Effector memory CD4-positive, alpha-beta T cell (primary cell): ENCODE measurements at places on chromosomes 2 and 18.

- no peak for DNase-seq
Measured at GRCh38 chr18:2070631-2071030, 500.7 kb downstream of the METTL4 start.

DNA sequence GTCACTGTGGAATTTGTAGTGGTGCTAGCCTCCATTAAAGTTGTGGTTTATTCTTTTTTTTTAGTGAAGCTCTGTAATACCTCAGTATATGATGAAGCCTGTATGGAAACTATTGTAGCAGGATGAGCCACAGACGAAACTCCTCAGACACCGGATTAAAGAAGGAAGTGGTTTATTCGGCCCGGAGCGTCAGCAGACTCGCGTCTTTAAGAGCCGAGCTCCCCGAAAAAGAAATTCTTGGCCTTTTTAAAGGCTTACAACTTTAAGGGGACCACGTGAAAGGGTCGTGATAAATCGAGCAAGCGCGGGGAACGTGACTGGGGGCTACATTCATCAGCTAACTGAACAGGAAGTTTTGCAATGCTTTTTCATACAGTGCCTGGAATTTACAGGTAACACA, 8.1 kb upstream of the CCL20 start:
- peak; percentile 40 for DNase-seq

DNA sequence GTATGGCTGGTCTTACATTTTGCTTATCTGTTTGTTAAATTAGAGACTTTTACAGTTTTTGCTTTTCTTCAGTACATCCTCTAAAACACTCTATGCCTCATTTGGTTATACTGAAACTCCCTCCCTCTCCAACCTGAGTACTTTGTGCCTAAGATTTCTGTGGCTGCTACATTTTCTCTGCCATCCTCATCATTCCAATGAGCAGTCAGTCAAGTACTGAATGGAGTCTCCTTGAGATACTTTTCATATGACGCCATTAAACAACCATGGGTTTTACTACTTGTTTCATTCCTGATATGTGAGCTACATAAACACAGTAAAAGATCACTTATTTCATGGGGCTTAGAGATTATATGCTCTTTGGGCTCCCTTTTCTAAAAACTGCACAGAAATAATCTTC, 196.7 kb upstream of the EPC2 start:
- no peak for DNase-seq

DNA sequence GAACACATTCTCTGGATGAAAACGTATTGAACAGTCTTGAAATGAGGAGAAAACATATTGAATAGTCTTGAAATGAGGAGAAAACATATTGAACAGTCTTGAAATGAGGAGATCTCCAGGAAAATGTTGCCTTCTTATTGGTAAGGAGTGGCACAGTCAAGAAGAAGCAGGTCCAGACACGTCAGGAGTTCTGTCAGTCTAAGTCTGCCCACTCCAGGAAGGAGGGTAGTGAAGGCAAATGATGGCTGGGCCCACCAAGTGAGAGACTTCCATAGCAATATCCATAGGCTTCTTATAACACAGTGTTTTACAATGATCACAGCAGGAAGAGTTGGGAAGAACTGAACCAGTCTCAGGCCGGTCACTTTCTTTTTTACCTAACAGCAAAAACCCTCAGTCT, 316.2 kb downstream of the ETAA1 start:
- no peak for DNase-seq

DNA sequence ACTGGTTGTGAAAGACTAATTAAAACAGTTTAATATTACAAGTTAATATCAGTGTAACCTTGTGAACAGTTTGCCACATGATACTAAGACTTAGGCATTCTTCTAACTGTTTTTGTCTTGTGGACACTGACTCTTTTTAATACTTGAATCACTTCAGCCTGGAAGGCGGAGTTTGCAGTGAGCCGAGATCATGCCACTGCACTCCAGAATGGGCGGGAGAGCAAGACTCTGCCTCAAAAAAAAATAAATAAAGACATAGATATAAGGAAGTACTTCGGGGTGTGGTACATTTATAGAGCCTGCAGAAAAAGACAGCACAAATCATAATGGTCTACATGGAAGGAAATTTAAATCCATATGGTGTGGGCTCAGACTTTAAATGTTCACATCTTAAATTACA, 300.4 kb upstream of the NETO1 start:
- DNase-seq: no peak

GRCh38 chr2:119442226-119442619, 10.6 kb downstream of the TMEM37 start:
- no peak for DNase-seq

- no peak for DNase-seq
Measured at GRCh38 chr2:241261628-241262027, 53.8 kb downstream of the HDLBP start.

DNA sequence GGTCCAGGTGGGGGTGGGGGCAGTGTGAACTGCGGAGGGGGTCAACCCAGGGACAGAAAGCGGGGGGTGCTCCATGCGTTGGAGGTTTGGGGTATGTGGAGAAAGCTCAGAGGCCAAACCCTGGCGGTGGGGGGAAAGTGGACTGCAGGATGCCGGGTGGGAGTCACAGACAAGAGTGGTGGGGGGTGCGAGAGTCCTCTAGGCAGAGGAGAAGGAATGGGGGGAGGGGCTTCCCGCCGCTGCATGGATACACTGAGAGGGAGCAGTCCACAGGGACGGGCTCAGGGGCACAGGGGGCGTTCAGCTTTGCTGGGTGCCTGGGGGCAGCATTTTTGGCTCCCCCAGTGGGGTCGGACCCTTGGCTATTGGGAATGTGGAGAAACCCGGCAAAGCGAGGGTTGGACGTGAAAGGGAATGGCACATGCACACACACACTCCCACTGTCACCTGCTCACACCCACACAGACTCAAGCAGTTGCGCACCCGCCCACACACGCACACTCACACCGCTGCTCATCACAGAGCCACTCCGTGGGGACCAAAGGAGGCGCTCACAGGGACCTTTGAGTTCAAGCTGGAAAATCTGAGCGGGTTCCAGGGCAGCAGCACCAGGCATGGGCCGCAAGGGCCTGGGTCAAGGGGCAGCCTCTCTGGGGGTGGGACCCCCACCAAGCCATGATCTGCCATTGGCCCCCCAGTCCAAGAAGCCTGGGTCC, 7.7 kb downstream of the GBX2 start:
- no peak for DNase-seq

- no peak for DNase-seq
Measured at GRCh38 chr2:9602412-9602811, 28.4 kb downstream of the YWHAQ start.

- no peak for DNase-seq
Measured at GRCh38 chr2:240873805-240874714, 5.4 kb downstream of the AGXT start.

DNA sequence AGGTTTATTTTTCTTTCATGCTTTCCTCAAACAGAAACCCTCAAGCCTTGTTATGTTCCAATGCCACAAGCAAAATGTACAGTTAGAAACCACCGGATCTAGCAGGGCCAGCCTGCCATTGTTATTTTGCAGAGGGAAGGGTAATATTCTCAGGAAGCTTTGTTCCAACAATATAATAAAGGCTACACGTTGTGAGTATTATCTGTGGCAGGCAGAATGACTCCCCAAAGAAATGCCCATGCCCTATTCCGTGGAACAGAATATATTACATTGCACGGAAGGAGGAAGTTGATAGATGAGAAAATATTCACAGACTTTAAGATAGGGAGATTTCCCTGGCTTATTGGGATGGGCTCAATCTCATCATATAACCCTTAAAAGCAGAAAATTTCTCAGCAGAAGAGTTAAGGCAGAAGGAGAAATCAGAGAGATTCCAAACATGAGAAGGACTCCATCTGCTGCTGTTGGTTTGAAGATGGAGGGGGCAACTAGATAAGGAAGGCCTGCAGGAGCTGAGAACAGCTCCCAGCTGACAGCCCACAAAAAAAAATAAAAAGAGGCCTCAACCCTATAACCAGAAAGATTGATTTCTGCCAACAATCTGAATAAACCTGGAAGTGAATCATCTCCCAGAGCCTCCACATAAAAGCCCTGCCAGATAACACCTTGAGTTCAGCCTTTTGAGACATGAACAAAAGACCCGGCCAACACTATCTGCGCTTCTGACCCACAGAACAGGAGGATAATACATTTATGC, 466.6 kb downstream of the LPIN1 start:
- no peak for DNase-seq

DNA sequence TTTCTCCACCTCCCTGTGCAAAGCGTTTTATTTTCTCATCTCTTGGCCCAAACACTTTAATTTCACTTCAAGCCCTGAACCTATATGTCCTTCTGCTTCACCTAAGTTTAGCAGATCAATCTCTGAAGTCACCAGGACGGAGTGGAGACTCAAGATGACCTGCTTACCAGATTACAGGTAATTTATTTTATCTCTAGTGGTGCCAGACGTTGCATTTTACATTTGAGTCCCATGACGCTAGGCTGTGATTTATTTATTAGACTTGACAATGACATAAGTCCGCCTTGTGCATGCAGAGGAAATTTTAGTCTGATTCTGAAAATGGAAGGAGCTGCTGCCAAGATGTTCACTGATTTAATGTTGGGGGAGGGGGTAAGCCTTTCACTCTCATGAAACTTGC, 73.9 kb downstream of the MRO start:
- DNase-seq: no peak

DNA sequence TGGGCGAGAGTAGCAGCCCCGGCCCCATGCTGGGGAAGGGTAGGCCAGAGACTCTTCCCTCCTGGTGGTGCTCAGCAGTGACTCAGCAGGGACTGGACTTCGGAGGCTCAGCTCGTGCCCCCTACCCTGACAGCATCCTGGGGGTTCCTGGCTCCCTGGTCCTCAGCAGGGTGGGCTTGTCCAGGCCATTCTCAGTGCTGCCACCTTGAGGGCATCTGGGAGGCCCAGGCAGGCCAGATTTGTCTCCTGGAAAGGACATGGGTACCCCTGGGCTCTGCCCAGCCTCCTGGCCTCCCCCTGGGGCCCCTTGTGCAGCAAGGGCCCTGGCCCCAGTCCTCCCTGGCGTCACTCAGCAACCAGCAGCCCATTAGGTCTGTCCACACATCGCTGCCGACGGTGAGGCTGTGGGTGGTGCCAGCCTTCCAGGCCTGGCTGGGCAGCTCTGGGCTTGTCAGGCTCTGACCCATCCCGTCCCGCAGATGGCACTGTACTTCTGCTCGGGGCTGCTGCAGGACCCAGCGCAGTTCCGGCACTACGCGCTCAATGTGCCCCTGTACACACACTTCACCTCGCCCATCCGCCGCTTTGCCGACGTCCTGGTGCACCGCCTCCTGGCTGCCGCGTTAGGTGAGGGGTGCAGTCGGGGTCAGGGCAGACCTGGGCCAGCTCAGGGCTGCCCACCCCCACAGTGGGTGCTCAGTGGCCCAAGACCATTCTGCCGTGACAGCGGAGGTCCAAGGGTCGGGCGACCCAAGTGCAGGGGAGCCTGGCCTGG, 45.0 kb upstream of the ALPP start:
- no peak for DNase-seq

- DNase-seq: no peak
Measured at GRCh38 chr2:23441414-23441813, 56.4 kb downstream of the KLHL29 start.

DNA sequence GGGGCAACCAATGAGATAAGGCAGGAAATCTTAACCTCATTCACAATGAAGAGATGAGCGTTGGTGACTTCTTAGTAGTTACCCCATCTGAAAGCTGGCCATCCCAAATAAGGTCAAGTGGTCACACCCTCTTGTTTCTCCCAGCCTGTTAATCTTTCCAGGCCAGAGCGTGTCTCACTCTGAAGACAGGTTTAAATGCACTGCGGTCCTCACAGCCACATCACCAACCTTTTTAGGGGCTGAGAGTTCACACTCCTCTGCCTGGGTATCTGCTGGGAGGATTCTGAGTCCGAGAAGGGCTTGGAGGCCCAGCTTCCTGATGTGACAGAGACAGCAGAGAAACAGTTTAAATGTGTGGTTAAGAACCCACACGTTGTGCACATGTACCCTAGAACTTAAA, 13.3 kb upstream of the CNGA3 start:
- no peak for DNase-seq

DNA sequence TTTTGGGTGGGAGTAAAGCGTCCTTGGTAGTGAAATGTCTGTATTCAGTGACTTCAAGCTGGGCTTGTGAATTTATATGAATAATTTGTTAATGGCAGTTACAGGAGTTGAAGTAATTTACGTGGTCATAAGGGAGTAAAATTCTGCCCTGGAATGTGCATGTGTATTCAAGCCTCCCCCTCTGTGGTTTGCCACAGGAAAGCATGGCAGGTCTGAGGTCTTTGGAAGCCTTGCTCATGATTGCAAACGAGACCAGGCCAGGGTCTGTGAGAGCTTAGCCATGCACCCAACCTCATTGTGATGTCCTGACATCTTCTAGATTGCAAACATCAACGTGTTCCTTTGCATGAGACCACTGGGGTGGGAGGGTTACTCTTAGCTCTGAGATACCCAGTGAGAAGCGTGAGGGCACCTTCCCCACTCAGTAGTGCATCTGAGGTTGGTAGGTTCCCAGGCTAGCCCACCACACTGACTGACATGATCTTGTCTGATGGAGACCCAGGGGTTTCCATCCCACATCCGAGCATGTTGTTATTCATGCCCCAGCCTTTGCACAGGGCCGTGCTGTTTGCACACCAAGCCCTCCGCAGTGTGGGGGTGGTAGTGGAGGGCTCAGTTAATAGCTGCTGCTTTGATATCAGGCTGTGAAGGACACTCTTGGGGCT, 216.5 kb downstream of the KLHL29 start:
- no peak for DNase-seq

DNA sequence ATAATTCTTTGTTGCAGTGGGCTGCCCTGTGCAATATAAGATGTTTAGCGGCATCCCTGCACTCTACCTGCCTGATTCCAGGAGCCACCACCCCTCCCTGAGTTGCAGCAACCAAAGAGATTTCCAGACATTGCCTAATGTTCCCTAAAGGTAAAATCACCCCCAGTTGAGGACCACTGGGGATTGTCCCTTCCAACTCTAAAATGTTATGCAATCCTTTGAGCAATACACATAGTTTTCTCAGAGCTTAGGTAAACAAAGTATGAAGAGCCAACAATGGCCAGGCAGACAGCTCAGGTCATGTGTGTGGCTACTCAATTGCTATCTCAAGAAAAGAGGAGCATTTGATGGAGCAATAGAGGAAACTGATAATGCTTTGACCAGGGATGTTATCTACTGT, 87.0 kb downstream of the XDH start:
- no peak for DNase-seq

- no peak for DNase-seq
Measured at GRCh38 chr2:206069417-206069816, 16.6 kb downstream of the INO80D start.

DNA sequence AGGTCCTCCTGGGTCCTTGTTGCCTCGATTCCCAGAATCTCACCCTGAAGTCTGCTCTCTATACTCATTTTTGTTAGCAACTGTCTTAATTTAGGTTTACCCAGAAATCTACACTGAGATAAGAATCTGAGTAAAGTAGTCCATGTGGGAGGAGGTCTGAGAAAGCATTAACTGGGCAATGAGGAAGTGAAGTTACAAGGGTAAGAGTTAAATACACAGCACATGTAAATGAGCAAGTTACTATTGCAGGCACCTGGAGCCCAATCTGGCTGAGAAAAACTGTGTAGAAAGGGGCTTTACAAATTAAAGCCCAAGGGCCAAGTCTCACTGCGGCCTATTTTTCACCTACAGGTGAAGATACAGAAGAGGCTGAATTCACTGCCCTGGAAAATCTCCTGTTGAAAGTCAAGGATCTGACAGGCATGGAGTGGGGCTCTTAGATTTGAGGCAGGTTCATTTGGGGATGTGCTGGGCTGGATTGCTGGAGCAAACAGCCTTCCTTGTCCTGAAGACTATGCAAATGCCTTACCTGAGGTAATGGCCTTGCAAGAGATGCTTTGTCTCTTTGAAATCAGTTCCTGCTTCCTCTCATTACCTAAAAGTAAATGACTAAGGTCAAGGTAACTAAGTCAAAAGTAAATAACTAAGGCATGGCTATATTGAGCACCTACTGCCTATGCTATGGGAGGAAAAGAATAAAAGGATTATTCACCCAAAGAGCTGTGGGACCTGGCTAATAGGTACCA, 84.4 kb upstream of the DYNAP start:
- DNase-seq: no peak
